ENCODE measurements at places on chromosomes 12 and 14.
A peak's percentile ranks its signal among the peaks of the same experiment; 100 is the strongest.

GRCh38 chr12:48781750-48782456 is 7.0 kb downstream of the ADCY6 start:
- no peak for DNase-seq

DNA sequence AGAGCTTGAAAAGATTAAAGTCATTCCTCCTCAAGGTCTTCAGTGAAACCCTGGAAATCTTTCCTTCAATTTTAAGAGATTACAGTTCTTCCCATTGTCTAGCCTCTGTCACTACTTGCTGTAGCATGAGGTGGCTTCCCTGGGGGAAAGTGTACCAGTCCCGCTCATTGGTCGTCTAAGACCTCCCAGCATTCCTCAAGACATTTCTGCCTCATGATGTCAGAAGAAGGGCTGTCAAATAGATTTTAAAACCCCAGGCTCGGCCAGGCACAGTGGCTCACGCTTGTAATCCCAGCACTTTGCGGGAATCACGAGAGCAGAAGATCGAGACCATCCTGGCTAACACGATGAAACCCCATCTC is 46.7 kb downstream of the SMUG1 start:
- DNase-seq: no peak

- DNase-seq: no peak
Measured at GRCh38 chr12:124294780-124295341, at the start of gene RFLNA. TSS of gene RFLNA (plus strand) at chr12:124295093. CDS start at chr12:124295430, 337 bp downstream.

- DNase-seq: no peak
Measured at GRCh38 chr12:105945880-105946279, 192.9 kb downstream of the NUAK1 start.

DNA sequence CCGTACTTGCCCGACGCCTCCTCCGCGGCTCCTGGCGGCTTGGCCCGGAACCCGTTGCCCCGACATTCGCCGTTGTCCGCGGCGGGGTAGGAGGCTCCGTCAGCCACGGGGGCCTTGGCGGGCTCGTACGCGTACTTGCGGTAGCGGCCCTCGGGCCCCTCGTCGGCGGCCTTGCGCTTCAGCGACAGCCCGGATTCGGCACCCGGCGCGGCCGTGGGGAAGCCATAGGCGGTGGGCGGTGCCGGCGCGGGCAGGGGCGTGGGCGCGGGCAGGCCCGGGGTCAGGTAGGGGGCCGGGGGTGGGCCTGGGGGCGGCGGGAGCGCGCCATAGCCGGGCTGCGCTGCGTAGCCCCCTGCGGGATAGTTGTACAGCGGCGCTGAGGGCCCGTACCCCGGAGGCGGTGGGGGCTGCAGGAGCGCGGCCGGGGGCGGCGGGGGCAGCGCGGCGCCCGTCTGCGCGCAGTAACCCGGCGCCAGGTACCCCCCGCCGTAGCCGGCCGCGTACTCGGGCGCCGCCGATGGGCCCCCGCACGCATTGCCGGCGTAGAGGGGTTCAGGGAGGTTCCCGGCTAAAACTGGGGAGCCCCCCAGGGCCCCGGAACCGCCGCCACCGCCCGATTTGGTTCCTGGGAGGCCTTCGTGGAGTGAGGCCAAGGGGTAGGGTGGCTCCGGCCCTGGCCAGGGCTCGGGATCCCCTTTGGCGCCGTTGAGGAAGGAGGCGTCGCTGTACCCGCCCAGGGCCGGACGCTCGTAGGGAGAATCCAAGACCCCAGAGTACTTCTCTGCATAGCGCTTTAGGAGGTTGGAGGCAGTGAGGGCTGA is 26.9 kb downstream of the FIGNL2 start:
- no peak for DNase-seq

- no peak for DNase-seq
Measured at GRCh38 chr14:96067985-96068930, 29.1 kb downstream of the C14orf132 start.

DNA sequence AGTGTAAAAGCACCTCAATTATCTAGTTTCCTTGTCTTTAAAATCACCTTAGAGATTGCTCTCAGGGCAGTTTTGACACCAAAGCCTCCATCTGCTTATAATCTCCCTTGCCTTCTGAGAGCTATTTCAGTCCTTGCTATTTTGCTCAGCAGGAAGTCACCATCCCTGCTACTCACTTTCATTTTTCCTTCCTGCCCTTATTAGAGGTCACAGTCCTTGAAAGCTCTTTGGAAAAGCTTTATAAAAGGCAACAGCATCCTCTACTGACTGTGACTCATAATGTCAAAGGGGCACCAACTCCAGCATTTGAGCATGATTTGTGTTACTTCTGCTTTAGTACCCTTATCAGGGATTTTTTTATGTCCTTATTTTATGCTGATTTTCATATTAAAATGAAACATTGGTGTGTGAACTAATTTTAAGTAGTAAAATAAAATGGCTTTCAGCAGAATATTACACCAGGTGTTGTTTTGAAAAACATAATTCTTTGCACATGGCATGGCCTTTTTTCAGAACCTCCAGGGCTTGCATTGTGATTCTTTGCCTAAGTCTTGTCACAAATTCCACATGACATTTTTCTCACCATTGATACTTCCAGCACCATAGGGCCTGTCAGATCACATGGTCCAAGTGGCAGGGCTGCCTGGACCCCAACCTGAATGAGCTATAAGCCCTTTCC is 213.0 kb downstream of the ADAMTS20 start:
- no peak for DNase-seq

DNA sequence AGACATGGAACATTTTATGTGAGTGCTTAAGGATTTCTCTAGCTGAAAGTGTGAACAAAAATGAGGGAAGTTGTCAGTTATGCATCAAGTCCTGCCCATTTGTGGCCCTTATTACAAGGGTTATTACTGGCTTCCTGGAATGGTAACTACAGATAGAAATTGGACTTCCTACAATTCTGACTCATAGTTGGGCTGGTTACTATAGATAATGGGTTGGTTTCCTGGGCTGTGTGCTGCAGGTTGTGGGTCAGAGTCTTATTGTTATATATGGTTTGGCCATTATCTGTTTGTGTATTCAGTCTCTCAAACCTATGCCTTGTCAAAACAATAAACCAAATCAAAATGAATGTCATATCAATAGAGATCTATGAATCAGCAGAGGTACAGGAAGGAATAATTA is 313.7 kb downstream of the ADAMTS20 start:
- no peak for DNase-seq

- DNase-seq: no peak
Measured at GRCh38 chr14:90573385-90574105, 176.7 kb downstream of the CALM1 start.

GRCh38 chr14:26400373-26400772 is 197.5 kb downstream of the NOVA1 start:
- DNase-seq: no peak

GRCh38 chr12:108820707-108821406 is 36.5 kb downstream of the SSH1 start:
- DNase-seq: no peak

GRCh38 chr14:86462193-86462753 is 932.3 kb downstream of the FLRT2 start:
- DNase-seq: no peak

GRCh38 chr12:18612971-18613370 is 124.8 kb downstream of the PLCZ1 start:
- DNase-seq: no peak

GRCh38 chr12:95637471-95638155 is 86.3 kb upstream of the USP44 start:
- no peak for DNase-seq

DNA sequence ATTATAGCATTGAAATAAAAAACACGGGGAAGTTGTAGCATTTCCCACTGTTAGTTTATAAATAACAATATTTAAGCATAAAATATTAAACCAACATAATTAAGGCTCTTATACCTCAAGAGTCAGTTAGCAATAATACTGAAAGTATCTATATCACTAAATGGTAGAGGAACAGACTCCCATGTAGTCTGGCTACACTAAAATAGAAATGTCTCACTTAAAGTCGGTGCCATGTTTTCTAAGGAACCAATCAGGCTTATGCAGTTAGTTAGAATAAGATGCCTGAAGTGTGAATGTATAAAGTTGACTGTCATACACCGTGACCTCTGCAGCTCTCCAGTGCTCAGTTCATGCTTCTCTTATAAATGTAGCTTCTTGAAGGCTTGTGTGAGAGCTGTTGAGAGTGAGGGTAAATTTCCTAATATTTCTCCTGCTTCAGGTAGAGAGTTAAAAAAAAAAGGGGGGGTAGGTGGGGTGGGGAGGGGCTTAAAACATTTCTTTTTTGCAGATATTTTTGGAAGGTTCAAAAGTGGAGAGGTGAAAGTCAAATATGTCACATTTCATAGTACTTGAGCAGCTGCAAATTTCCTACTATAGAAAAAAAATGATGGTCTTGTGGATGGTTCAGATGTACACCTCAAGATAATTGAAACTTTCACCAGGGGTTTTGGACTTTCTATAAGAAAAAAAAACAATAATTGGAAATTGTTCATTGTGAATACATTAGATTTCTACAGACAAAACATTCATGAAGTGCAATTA is 64.5 kb downstream of the PTCSC3 start:
- no peak for DNase-seq

GRCh38 chr12:111761706-111762105 is 5.0 kb upstream of the ALDH2 start:
- DNase-seq: no peak

DNA sequence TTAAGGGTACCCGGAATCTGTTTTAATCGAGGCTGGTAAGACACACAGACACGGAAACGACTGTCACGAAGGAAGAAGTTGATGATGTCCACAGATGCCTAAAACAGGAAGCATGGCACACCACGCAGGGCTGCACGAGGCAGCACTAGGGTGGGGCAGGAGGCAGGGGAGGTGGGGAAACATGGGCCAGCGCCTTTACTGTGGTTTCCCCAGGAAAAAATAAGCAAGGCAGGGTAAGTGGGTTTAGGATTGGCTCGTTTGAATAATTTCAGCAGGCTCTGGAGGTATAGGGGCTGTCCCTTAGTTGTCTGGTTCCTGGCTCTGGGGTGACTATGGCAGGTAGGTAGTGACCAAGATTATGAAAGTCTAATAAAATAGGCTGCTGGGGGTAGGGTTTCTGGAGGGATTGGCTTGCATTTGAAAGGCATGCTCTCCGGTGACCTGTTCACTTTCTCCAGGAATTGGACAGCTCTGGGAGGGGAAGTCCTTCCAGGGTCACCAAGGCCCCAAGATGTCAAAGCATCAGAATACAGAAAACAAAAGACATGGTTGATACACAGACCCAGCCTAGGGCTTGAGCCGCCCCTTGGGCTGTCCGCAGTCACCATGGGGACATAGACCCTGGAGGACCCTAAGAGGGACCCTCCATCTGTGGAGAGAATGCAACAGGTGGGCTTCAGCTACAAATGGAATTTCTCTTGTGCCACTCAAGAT is 35.3 kb downstream of the MAP1LC3B2 start:
- DNase-seq: no peak

DNA sequence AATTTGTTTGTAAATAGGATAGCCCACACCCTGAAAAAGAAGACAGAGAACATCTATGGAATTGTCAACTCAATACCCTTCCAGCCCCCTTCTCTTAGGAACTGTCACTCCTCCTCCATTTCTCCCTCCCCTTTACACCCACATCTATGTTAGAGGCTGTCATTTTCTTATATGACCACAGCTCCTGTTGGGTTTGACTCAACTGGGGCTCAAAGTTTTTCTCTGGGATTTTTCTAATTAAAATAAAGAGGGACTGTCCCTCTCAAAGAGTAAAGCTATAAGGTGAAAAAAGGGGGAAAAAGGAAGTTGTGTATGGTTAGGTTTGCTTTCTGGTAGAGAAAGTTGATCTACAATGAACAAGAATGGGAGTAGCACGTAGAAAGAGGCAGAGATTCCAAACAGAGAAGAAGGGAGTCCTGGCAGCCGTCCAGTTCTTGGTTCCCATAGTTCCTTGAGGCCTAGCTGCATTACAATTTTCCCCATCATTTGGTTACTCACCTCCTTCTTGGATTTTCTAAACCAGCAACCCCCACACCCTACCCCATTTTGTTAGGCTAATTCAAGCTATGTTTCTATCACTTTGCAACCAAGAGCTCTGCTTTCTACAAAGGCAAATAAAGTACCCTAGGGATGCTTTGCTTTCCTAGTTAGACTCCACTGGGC is 44.3 kb upstream of the STK38L start:
- DNase-seq: no peak

DNA sequence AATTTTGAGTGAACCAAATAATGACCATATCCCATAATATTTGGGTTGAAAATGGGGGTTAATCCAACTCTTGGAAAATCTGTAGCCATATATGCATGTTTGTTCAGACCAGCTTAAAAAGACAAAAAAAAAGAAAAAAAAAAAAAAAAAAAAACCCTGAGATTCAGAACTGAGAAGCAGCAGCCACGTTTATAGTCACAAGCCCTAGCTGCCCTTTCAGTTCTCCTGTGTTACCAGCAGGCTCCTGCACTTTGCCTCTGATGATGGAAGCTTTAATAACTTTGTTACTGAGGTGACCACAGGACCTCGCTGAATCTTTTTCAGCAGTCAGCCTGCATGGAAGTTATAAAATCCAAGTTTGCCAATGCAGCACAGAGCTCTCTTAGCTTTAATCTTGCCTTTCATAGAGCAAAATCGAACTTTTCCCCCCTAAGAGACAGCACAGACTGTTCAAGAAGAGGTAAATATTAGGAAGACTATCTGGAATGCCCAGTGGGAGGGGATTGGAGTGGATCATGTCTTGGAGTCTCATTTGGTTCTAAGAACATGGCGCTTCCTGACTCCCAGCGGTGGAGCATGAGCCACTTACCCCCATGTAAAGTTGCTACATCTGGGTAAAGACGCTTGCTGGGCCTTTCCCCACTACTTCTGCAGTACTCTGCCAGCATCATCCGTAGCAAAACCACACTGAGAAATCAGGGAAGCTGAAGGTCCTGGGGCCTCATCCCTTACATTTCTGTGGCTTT is 20.6 kb downstream of the GNG2 start:
- no peak for DNase-seq

GRCh38 chr12:128250096-128250495 is 16.9 kb upstream of the TMEM132C start:
- DNase-seq: no peak

DNA sequence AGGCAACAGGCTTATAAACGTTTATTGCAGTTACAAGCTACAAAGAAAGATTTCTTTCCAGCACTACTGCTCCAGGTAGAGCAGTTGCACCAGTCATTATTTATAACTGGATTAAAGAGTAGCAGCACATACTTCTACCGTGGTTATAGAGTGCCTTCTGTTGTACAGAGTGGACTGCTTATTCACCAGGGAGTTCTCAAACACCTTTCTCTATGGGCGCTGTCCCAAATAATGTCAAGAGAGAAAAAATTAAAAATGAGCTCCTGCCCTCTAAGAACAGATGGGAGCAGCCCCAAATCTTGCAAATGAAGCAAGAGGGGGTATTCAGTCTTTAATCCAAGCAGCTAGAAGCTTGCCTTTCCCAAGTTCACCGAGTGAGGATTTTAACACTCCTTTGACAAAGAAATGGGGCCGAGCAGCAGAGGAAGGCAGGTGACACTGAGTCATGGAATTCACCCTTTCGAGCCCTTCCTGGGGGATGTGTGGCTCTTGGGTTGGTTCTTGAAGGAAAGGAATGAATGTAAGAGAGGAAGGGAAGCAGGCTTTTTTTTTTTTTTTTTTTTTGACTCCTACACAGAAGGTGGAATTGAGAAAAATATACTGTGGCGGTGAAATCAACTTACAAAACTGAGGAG is 181.2 kb downstream of the PRKCH start:
- DNase-seq: no peak

- no peak for DNase-seq
Measured at GRCh38 chr12:66275040-66275439, 27.3 kb upstream of the HELB start.

- no peak for DNase-seq
Measured at GRCh38 chr12:40215982-40216381, 8.8 kb upstream of the LRRK2 start.

GRCh38 chr12:130633771-130634170 is 82.3 kb downstream of the RIMBP2 start:
- peak; percentile 95 for DNase-seq

Data from NCI-H345 (cell line).